Activated CD4-positive, CD25-positive, alpha-beta regulatory T cell (primary cell): ENCODE measurements at places on chromosomes 16 and 17.
A peak's percentile ranks its signal among the peaks of the same experiment; 100 is the strongest.

DNA sequence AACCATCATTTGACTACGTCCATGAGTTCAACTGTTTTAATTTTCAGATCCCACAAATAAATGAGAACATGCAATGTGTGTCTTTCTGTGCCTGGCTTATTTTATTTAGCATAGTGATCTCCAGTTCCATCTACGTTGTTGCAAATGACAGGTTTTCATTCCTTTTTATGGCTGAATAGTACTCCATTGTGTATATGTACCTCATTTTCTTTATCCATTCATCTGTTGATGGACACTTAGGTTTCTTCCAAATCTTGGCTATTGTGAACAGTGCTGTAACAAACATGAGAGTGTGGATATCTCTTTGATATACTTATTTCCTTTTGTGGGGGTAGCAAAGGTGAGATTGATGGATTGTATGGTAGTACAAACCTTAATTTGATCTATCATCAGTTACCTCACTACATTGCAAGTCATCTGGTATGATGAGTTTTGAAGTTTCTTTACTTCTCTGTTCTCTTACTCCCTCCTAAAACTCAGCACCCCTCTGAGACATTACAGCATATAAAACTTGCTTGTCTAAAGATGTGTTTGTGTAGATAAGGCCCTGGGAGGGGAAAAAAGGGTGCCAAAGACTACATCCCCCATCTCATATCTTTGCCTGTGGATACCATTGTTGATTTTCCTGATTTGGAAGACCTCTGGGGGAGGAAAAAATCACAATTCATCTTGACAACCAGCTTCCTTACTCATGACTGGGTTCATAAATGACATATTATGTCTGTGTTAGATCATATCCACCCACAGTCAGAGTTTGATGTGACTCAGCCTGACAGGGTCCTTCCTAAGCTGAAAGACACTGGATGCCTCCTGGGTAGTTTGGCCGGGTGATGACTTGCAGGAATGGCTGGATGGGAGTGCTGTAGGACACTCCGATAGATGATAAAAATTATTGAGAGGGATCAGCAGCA lies 47.6 kb downstream of the ABCA9 start:
- DNase-seq, result no peak

- no peak for DNase-seq
Measured at GRCh38 chr17:22463110-22463850, 771.0 kb downstream of the KCNJ18 start.

DNA sequence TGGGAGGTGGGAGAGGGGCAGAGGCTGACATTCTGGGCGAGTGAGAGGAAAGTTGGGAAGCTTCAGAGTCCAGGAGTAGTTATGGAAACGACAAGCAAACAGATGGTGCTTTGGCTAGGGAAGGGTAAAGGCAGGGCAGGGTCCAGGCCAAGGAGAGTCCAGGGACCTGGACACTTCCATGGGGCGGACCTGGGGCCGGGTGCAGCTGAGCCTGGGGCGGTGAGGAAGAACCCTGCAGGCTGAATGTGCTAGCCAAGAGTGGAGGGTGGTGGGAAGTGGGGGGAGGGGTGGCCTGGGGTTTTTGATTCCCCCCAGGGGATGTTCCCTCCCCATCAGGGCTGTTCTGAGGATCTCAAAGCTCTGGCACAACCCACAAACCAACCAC lies 2.6 kb downstream of the PPP1R9B start:
- DNase-seq, result no peak

- no peak for DNase-seq
Measured at GRCh38 chr17:21240369-21241055, 12.7 kb downstream of the NATD1 start.

DNA sequence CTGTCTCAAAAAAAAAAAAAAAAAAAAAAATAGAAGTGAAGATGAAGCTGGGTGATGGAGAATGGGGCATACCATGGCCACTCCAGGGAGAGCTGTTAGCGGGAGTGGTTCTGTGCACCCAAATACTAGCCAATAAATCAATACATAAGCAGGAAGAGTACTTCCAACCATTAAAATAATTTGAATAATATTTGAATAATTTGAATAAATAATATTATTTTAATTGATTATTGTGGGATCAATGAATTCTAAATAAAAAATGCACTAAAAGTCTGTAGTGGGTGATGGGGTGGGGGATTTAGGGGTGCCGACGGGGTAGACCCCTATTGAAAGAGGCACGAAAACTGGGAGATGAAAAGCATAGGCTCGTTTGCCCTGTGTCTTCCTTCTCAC lies 41.4 kb upstream of the CMIP start:
- DNase-seq, result no peak

GRCh38 chr16:22188595-22189442 lies 17.3 kb upstream of the EEF2K start:
- peak; percentile 19 for DNase-seq

GRCh38 chr16:14608111-14608566 lies 21.9 kb downstream of the PARN start:
- DNase-seq, result no peak

- DNase-seq, result no peak
Measured at GRCh38 chr17:46136820-46137219, 56.4 kb downstream of the KANSL1 start.

DNA sequence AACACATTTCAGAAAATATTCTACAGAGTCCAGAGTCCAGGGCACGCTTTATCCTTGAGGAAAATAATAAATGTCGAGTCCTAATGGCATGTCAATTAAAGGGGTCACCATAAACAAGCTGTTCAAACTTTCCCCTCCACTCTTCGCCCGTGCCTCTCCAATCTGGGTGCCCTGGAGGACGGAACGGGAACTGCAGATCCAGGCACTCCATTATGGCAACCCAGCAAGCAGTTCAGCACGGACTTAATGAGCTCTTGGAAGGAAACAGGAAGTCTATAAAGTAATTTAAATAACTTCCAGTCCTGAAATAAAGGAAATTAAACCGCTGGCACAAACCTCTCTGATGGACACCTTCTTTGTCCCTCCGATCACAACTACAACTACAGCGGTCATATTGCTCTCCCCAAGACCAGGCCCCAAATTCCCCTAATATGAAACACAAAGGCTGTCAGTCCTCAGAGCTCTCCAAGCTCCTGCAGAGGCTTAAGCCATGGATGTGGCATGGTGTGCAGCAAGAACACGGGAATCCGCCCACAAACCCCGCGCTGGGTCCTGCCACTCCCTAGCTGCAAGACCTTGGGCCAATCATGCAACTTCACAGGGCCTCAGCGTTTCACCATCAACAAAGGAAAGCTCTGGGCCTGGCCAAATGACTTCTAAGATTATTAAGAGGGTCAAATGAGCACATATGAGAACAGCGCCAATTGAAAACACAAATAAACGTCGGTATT lies 52.6 kb downstream of the ZFHX3 start:
- DNase-seq, result no peak
